GM13976 (cell line): ENCODE measurements at places on chromosomes 6 and 20.

DNA sequence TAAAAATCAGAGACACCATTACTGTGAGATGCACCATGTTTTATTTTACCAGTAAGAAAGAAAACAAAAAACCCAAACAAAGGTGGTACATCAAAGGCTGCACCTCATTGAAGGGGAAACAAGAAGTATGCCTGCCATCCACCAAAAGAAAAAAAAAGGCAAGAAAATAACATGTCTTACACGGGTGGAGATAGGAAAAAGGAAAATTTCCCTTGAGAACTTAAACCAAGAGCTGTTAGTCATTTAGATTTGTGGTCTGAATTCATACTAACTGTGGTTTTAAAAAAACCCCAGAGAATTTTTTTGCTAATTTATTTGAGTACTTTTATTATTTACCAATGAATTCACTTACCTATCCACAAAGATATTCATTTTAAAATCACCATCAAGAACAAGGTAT, 144.0 kb downstream of the LRRC1 start:
- no peak for DNase-seq

DNA sequence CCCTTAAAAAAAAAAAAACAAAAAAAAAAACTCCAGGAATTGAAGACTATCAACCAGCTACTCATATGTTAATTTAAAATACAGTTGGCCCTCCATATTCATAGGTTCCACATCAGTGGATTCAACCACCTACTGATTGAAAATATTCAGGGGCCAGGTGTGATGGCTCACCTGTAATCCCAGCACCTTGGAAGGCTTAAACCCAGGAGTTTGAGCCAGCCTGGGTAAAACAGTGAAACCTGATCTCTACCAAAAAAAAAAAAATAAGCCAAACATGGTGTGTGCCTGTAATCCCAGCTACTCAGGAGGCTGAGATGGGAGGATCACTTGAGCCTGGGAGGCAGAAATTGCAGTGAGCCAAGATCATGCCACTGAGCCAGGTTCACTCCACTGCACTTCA, 72.4 kb upstream of the SMIM8 start:
- no peak for DNase-seq

DNA sequence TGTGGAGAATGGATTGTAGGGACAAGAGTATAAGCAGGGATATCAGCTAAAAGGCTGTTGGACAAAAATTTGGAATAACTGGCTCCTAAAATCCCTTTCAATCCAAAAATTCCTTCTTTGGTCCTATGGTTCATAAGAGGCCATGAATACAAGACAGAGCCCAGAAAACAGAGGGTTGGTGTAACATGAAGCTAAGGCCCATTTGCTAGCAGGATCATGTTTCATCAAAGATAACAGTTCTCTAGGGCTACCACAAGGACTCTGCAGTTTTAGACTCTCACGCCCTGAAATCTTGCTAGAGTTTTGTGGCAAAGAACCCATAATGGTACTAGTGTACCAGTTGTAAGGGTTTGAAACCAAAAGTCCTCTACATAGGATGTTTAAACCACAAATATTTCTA, 327.8 kb upstream of the TBX18 start:
- no peak for DNase-seq

DNA sequence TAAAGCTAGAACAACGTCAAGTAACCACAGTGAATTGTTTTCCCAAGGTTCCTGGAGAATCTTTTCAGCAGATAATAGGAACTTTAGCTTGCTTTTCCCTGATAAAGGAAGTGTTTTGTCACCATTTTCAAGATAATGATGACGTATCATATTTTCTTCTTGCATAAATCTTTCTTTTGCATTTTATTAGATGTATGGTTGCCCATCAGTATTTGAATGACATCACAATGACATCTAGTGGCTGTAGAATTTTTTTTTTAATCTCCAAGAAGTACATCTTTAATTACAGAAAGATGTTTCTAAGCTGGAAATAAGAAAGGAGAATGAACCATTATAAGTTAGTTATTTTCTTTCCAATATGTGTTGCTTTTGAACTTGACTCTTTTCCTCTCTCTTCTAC, 83.0 kb downstream of the CENPW start:
- no peak for DNase-seq

DNA sequence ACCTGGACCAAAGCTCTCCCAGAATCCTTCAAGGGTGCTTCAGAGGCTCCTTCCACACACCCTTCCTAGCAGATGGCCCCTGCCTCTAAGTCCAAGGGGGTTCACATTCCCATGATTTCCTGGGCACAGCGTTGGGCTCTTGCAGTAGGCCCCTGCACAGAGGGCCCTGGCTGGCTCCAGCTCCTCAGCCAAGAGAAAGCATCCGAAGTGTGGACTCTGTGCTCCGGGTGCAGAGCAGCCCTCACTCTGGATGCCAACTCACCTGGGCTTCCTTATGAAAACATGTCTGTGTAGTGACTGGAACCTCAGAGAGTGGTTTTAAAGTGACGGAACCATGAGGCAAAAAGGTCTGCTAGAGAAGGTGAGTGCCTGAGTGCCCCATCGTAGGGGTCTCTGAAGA, 11.6 kb downstream of the YTHDF1 start:
- DNase-seq: no peak

- peak; percentile 31 for DNase-seq
Measured at GRCh38 chr6:149438855-149439254, 38.8 kb downstream of the SUMO4 start.
